KBM-7 (cell line): ENCODE measurements at places on chromosomes 2 and 18.

- DNase-seq: no peak
Observed at GRCh38 chr2:84999553-84999955, 28.6 kb downstream of the KCMF1 start.

GRCh38 chr2:40228310-40228709 is 223.6 kb downstream of the SLC8A1 start:
- DNase-seq: no peak

GRCh38 chr2:241227594-241227993 is 39.1 kb downstream of the ANO7 start:
- no peak for DNase-seq

GRCh38 chr18:39366656-39367055 is 1801.1 kb upstream of the CELF4 start:
- DNase-seq: no peak
